SW 1271 (cell line): ENCODE measurements at places on chromosomes 6 and 20.

DNA sequence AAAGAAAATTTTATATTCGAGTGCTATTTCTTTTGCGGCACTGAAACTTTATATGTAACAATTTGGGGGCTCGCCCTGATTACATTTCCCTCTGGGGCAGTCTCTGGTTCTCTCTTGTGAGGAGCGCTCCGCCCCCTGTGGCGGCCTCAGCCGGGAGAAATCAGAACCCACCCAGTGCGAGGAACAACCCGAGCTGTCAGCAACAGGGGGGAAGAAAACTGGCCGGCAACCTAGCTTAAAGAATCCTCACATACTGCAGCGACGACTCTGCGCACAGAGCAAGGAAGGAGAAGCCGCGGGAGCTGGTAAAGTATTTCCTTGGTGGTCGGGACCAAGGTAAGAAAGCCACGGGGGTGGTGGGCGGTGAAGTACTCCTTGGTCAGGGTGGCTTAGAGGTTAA lies 23.9 kb upstream of the SLC52A3 start:
- no peak for DNase-seq

GRCh38 chr6:124970243-124970642 lies 8.0 kb downstream of the RNF217 start:
- no peak for DNase-seq

DNA sequence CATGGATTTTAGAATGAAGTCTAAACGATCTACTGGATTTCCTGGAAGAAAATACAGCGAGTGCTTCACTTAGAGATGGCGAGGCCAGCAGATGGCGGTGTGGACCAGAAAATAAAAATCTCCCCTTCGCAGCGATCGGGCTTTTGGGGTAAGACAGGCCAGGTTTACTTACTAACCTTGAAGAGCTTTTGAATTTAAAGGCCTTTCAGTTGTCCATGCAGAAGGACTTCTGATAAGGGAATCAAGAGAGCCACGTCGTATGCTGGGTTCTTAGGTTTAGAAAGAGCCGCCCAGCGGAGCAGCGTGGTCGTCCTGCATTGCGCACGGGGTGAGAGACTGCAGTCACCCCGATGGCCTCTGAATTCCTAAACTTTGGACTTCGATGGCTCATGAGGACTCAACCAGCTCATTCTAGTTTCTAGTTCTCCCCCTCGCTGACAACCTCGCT lies 125.2 kb upstream of the RALGAPA2 start:
- peak; percentile 35 for DNase-seq

- DNase-seq = peak; percentile 45
Measured at GRCh38 chr6:57317060-57317943, at the start of gene PRIM2. TSS of gene PRIM2 (plus strand) at chr6:57317630. CDS start at chr6:57318446, 816 bp downstream.

GRCh38 chr6:70714716-70715257 lies 47.1 kb downstream of the SMAP1 start:
- no peak for DNase-seq

GRCh38 chr6:163840880-163841279 lies 426.4 kb downstream of the QKI start:
- DNase-seq = no peak

DNA sequence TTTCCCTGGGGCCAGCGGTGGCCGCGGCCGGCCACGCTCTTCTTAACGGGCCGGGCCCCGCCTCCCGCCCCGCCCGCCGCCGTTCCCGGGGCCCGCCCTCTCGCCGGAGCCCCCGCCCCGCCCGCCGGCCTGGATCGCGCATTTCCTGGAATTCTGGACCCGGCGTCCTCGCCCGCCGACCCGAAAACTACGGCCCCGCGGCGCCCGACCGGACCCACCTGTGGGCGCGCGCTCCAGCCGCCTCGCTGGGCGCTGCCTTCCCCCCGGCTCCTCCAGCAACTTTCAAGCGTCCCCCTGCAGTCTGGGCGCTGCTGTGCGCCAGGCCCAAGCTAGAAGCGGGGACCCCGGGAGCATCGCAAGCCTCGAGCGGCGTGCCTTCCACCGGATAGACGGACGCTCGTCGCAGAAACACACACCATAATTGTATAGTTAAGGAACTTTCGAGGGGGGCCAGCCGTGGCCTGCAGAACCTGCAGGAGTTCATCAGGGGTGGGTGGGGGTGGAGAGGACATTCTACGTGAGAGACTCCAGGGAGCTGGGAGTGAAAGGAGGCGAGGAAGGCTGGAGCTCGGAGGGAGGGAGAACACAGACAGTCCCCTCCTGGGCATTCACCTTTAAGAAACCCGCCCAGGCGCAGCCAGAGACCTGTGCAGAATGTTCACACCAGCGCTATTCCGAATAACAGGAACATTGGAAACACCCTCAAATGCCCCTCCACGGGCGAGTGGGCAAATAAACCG lies at the start of gene ADA:
TSS of gene ADA (minus strand) at position 16 of the 740 bp plus-strand sequence. CDS start 92 bp downstream, outside the sequence.
- peak; percentile 69 for DNase-seq

GRCh38 chr6:138896104-138896756 lies 91.8 kb downstream of the REPS1 start:
- no peak for DNase-seq
